ENCODE measurements at places on chromosomes 5 and 9. TPM values are rescaled to one million over a fixed set of nuclear protein-coding genes. Genes with fewer than 3 reads are reported as not detected.

- DNase-seq = no peak
Observed at GRCh38 chr5:124735169-124735858, 11.1 kb downstream of the ZNF608 start.

SHISAL2B gene
- total RNA-seq = not detected

DNA sequence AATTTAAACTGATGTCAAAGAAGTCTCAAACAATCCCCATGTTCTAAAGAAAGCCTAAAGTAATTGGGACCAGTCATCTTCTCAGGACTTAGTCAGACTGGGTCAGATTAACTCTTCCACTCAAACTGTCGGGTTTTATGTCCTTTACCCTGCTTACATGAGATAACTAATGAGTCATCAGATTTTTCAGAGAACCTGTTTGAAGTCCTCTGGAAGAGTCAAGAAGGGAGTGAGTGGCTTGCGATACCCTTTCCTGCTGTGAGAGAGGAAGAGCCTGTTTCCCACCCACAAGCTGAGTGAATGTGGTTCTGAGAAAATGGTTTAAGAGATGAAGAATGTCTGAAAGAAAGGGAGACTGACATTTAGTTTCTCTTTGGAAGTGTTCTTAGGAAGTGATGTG lies 1866.7 kb upstream of the C9orf72 start:
- no peak for DNase-seq

DOK3 gene
- total RNA-seq = 8.0 TPM

HMMR gene
- 0.52 TPM for total RNA-seq

- DNase-seq = no peak
Observed at GRCh38 chr5:179766021-179766725, 27.6 kb upstream of the LTC4S start.

DNA sequence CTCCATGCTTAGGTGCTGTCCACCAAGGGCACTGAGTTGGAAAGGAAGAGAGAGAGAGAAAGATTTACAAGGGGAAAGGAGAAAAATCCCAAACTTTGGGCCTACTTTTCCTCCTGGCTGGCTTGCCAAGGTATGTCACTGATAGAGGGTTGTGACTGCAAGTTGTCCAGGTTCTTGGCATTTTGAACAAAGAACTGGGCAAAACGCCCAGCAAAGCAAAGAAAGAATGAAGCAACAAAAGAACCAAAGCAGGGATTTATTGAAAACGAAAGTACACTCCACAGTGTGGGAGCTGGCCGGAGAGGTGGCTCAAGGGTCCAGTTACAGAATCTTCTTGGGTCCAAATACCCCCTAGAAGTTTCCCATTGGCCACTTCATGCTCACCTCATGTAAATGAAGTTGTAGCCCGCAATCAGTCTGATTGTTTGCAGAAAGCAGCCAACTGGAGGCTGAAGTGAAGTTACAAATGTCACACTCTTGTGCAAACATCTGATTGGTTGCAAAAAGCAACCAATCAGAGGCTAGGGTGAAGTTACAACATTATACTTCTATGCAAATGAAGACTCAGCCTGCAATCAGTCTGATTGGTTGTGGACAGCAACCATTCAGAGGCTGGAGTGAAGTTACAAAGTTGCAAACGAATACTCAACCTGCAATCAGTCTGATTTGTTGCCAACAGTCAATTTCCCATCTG lies 263.5 kb downstream of the YTHDC2 start:
- no peak for DNase-seq

DNA sequence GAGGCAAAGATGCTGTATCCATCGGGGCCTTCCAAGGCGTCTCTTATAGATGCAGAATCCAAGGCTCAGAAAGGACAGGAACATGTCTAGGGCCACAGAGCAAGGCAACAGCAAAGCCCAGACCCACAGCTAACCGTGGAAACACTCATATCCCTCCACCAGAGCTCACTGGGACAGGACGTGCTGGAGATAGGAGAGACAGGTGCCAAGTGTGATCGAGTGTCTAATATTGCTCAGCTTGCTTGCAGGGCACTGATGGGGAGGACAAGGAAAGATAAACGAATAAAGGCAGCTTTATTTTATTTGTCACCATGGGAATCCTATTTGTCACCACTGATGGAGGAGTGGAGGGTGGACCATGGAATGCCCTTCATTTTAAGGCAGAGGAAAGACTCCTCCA lies 44.0 kb upstream of the AKNA start:
- DNase-seq = no peak

GRCh38 chr9:81182431-81182830 lies 506.9 kb downstream of the TLE1 start:
- DNase-seq = no peak

CA9 gene
- total RNA-seq = not detected

- no peak for DNase-seq
Observed at GRCh38 chr5:111211341-111211740, 12.8 kb upstream of the CAMK4 start.

- DNase-seq = no peak
Observed at GRCh38 chr9:20199111-20199510, 410.3 kb upstream of the SLC24A2 start.

- DNase-seq = no peak
Observed at GRCh38 chr9:122479062-122479461, 1.3 kb upstream of the OR1J1 start.

- no peak for DNase-seq
Observed at GRCh38 chr9:36798350-36799065, 225.8 kb downstream of the MELK start.

- DNase-seq = no peak
Observed at GRCh38 chr9:28956116-28956880, 1383.0 kb upstream of the C9orf72 start.

- DNase-seq = no peak
Observed at GRCh38 chr9:18980189-18980588, 52.8 kb downstream of the SAXO1 start.

SH3RF2 gene
- total RNA-seq = 0.60 TPM

DNA sequence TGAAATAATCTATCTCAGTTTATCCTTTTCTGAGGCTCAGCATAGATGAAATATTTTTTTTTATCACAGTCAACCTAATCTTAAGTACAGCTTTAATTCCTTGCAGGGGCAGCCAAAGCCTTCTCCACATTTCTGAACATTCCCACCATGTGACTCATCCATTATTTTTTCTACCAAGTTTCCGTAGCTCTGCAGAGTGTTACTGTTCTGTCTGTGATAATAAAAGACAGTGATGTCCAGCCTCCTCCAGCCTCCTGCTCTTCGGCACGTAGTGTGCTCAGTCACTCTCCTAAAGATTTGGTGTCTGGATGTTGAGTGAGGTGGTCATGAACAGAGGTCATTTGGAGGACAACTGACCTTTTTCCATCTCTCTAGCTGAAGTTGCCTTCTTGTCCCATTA lies 338.1 kb upstream of the ADAMTS16 start:
- DNase-seq = no peak

GRCh38 chr9:121369595-121370265 lies at the start of gene STOM:
Gene STOM (minus strand): TSS chr9:121370250. CDS start chr9:121370187, 63 bp downstream.
- DNase-seq = peak; percentile 40

DNA sequence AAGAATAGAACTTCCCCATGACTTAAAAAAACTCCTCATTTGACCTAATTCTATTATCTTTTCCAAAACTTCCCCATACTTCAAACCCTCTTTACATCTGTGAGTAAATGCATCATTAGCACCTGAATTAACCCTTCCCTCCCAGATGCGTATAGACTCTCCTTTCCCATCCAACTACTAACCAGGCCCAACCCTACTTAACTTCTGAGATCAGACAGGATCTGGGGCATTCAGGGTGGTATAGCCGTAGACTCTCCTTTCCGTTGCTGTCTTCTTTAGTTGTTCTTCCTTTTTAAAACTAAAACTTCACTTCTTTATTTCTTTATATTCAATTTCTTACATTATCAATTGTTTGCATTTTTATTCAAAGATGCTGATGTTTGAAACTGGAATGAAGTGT lies 165.2 kb downstream of the SLCO4C1 start:
- DNase-seq = no peak

- no peak for DNase-seq
Observed at GRCh38 chr5:179302499-179303185, 42.6 kb downstream of the ADAMTS2 start.

DNA sequence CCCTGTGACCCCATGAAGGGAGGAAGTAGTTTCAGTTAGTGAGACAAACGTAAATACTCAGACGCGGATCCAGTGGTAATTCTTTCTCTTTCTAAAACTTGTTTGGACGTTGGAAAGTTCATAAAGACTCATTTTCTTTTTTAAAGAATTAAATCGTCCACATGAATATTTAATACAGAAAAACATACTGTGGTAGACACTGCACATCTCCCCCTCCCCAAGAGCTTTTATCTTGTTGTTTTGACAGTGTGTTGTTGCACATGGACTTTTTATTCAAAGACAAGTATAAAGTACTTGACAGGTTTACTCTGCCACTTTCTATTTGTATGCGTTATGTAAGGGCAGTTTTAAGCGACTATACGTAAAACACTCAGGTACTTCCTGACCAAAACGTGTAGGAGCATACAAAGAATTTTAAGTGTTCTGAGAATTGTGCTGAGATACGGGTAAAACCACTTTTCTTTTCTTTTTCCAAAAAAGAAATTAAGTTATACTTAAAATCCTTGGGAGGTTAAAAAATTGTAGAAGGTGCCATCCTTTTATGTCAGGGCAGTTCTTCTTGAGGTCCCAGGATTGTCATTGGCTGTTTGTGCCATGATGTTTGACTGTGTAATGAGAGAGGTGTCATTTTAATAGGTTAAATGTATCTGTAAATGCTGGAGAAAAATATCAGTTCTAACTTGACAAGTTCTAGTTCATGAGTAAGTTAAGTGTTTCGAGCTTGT lies 1.3 kb downstream of the NIPBL start:
- no peak for DNase-seq

S1PR3 gene
- total RNA-seq = 0.05 TPM

DNA sequence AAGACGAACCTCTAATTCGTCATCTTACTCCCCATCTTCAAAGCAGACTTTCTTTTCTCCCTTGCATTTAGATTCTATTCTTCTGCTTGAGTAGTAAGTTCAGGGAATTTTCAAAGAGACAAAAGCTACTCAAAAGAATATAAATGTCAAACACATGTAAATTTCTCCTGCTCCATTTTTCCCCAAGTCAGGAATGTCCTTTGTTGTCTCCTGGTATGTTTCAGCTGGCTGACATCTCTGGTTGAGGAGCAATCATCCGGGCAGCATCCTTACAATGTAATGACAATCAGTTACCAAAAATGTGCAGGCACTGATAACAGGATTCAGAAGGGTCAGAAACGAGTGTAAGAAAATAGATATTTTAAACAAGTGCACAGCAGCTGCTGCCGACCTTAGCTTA lies 47.6 kb upstream of the PPP1R2B start:
- no peak for DNase-seq

FLT4 gene
- 0.57 TPM for total RNA-seq

DNA sequence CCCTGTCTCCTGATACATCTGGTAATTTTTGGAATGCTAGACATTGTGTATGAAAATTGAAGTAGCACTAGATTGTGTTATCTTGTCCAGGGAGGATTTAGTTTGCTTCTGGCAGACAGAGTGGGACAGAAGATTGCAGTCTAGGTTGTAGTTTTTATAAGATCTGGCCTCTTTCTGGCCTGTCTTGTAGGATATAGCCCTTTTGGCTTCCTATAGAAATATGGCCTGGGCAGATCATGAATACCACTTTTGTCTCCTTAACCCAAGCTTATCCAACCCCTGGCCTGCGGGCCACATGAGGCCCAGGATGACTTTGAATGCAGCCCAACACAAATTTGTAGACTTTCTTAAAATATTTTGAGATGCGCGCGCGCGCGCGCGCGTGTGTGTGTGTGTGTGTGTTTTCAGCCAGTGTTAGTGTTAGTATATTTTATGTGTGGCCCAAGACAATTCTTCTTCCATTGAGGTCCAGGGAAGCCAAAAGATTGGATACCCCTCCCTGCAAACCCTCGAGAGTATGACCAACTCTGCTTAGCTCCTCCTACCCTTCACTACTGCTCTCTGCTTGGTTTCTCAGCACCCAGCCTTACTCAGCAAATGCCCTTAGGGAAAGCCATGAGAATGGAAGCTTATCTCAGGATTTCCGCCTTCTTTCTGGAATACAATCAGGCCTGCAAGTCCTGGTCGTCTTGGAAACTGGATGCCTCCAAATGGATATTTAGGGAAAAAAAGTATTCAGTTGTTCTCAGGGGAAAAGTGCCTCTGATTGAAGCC lies 26.5 kb downstream of the ANKRD33B start:
- no peak for DNase-seq

SPATA31C2 gene
- total RNA-seq = not detected

GRCh38 chr5:141121985-141122384 lies 367 bp downstream of the PCDHB4 start:
- DNase-seq = no peak

NNT gene
- total RNA-seq = 49.5 TPM

STK32A gene
- not detected for total RNA-seq

GRCh38 chr5:61423487-61424145 lies 91.6 kb downstream of the ZSWIM6 start:
- no peak for DNase-seq

DNA sequence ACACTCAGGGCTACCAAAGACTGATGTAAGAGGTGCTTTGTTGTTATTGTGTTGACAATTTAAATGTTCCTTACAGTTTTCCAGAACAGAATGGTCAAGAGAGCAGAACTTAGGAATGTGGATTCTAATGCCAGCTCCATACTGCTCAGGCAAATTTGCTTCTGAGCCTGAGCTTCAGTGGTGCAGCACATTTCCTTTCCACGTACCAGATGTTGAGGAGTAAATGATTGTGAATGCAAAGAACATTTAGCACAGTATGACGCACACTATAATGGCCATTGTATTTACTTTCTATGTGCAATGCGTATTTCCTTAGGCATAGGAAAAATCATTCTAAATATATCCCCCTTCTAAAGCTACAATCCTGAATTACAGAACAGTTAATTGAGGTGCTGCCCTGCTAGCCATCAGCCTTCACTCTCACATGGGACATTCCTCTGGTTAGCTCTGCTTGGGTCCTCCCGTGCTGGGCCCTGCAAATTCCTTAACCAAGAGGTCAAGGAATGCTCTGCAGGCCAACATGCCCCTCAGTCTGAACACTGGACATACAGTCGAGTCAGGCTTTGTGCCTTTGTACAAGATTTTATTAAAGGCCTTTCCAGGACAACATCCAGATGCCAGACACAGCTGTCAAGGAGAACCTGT lies 21.1 kb upstream of the TMEM174 start:
- DNase-seq = no peak

GRCh38 chr9:122099271-122099869 lies 6.3 kb upstream of the TTLL11 start:
- DNase-seq = peak; percentile 73

DNA sequence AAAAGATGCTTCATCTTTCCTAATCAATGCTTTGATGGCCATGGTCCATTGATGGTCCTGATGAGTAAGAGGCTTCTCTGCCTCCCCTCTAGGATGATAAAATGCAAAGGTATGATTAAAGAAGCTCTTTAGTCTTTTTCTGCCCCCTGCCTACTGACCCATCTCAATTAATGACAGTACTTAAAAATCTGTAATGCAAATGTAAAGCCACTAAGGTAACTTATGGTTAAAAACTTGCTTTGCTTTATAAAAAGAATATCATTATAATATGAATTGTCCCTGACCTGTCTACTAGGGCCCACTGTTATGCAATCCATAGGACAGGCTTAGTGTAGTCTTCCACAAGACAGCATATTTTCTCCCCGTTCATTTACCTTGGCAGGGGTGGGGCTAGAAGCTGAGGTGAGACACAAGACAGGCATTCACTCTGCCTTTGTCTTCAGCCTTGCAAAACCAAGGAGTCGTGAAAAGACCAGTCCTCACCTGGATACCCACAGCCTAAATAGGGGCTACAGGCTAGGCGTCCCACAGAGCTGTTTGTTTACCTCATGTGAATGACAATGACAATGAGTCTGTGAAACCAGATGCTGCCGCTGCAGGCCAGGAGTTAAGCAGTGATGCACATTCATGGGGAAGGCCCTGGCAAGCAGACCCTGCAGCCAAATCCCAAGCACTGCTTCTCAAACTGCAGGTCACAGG lies 60.4 kb downstream of the BNC2 start:
- DNase-seq = no peak
